ENCODE measurements at places on chromosomes 13 and 19. TPM values are rescaled to one million over a fixed set of nuclear protein-coding genes. Genes with fewer than 3 reads are reported as not detected.
A peak's percentile ranks its signal among the peaks of the same experiment; 100 is the strongest.

- DNase-seq: no peak
These were observed 9.1 kb downstream of the PNPLA6 start for GRCh38 chr19:7544626-7545025.

- DNase-seq: no peak
These were observed 17.5 kb upstream of the ZNF492 start for GRCh38 chr19:22616659-22617058.

DNA sequence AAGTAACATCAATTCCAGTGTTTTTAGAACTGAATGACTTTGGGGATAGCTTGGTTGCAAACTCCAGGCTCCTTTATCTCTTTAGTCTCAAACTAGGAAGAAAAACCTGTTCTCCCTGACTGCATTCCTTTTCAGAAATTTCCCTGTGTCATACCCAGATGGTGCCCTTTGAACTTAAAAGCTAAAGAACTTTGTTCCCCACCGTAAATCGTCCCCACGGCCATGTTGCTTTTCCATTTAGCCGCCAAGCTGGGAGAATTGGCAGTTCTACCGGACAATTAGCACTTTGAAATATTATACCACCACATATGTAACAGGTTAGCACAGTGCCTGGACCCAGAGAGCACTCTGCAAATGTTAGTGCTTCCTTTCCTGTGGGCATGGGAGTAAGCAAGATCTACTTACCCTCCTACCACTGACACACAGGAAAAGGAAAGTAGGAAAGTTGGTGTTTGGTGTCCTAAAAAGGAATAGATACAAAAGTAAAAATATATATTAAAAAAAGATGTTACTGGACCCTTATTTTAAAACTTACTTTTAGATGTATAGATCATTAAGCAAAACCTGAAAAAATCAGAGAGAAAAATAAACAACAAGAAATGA, 191.9 kb upstream of the MIR17HG start:
- DNase-seq: no peak

GRCh38 chr13:37701972-37702371, 103.4 kb upstream of the POSTN start:
- DNase-seq: no peak

- no peak for DNase-seq
These were observed 80.3 kb downstream of the SERP2 start for GRCh38 chr13:44453881-44454280.

DNA sequence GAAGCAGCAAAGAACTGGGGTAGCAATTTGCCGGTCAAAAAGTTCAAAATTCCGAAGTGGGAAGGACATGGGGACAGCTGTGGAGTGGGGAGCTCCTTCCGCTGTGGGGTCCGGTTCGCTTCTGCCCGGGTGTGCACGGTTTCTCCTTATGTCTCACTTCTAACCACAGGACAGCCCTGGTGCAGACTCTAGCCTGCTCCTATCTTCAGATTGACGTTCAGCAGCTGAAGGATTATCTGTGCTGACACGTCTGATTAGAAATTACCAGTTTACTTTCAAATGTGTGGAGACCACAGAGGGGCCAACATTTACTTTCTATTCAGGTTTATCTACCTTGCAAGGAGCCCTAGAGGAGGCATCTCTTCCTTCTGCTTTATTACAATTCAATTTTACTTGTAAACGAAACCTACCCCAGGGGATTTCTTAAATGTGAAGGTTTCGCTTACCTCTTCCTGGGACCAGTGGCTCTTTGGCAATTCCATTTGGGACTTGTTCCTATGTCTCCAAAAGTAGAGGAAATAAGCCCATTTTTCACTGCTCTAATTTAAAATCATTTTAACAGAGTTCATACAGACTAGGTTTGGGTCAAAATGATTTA, 27.3 kb downstream of the LHFPL6 start:
- DNase-seq: no peak

GRCh38 chr13:99003851-99004471, 26.1 kb upstream of the DOCK9 start:
- DNase-seq: no peak

- DNase-seq: peak; percentile 93
These were observed 10.4 kb upstream of the JUND start for GRCh38 chr19:18291590-18292461.

DNA sequence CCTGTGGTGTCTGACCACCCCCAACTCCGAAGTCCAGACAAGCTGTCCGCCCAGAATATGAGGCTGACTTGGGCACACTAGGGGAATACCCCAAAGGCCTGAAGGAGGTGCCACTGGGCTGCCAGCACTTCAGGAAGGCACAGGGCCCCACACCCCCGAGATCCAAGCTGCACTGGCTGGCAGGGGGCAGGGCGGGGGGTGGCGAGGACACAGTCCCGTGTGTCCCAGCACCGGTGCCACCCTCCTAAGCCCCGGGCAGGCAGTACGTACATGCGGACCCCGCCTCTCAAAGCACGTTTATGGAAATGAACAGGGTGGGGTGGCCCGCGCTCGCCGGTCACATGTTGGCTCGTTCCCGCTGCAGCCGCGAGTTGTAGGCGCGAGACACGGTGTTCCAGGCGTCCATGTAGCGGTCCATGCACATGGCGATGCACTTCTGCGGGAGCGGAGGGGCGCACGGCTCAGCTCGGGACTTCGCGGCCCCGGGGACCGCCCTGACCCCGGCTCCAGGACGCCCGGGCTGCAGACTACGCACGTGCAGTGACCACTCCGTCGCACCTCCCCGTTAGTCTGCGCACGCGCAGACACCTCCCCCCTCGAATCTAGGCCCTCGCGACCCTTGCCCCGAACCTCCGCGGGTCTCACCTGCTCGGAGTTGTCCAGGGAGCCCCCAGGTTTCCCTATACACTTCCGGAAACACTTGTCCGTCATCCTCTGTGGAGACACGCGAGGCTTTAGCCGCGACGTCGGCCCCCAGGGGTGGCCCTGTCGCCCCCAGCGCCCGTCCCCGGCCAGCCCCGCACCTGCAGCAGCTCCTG, 566 bp downstream of the TIMM13 start:
- peak; percentile 71 for DNase-seq

GRCh38 chr13:32150239-32150638, 118.7 kb downstream of the FRY start:
- no peak for DNase-seq

DNA sequence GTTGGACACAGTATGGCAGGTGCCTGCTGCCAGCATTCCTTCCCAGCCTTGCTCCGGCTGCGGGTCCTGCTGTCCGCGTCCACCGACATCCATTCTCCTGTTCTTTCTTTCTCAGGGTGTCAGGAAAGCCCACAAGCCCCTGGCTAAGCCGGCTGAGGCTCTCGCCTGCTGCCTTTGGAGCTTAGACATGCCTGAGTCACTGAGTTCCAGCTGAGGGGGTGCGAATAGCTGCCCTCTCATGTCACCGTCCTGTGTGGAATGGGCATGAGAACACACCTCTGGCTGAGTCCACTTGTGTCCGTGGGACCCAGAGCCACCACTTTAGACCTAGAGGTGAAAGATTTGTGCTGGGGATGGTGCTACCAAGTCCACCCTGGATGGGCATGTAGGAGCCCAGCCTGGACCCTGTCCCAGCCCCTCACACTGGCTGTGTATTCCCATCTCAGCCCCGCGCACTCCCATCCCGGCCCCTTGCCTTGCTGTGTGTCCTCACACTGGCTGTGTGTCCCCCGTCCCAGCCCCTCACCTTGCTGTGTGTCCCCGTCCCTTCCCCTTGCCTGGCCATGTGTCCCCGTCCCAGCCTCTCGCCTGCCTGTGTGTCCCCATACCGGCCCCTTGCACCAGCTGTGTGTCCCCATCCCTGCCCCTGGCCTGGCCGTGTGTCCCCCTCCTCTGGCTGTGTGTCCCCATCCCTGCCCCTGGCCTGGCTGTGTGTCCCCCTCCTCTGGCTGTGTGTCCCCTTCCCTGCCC, 24.6 kb upstream of the IRS2 start:
- no peak for DNase-seq

The PSG11 gene
- not detected for total RNA-seq

The DACT3 gene
- total RNA-seq: 22.2 TPM

The FFAR2 gene
- 4.5 TPM for total RNA-seq

The TMEM221 gene
- total RNA-seq: 0.36 TPM

The PRRG2 gene
- 1.7 TPM for total RNA-seq

Measured in sciatic nerve (tissue), 2 donors.